Stimulated activated CD4-positive, alpha-beta T cell treated with anti-CD3 and anti-CD28 coated beads, Interleukin-1b, Interleukin-23, amount 100 ng/mL, for 48 hours (primary cell): ENCODE measurements at places on chromosomes 16 and 17.

DNA sequence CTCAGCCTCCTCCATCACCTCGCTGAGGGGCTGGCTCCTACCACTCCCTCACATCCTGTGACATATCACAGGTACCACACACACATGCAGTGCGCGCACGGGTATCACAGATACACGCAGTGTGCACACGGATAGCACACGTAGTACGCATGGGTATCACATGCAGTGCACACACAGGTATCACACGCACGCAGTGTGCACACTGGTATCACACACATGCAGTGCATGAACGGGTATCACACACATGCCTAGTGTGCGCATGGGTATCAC lies 30.1 kb downstream of the ACSF3 start:
- no peak for DNase-seq

DNA sequence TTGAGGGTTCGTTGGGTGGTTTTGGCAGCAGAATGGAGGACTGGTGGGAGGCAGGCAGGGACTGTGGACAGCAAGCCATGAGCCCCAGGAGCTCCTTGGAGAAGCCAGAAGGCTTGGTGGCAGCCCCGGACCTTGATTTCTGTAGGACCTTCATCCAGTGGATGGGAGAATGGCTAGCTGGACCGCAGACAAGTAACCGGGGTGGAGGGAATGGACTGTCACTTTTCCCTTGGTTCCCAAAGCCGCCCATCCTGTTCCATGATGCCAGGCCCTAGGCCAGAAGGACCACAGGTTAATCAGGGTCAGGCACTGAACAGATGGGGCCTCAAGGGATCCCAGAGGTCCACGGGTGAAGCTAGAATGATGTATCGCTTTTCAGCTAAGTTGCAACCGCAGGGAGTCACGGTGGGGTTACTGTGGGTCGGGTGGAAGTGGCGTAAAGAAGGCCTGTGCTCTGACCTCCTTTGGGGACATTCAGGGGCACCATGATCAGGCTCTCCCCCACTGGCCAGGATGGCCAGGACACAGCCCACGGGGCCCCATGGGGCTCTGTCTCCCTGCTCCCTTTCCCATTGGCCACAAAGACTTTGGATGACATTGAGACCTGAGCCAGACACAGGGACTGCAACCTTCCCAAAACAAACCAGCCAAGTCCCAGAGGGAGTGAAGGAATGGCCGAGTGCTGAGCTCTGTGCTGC lies 66.9 kb upstream of the MRTFB start:
- DNase-seq: no peak

GRCh38 chr17:66423056-66423955 lies 120.9 kb downstream of the PRKCA start:
- no peak for DNase-seq

DNA sequence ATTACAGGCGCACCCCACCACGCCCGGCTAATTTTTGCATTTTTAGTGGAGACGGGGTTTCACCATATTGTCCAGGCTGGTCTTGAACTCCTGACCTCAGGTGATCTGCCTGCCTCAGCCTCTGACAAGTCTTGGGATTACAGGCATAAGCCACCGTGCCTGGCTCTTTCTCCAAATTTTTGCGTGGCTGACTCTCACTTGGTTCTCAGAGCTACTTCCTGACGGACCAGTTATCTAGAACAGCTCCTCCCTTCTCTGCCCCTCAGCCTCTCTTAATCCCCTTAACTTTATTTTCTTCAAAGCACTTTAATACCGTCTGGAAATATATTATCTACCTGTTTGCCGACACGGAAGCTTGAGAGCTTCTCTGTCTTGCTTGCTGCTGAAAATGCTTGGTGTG lies 4.2 kb downstream of the YPEL2 start:
- DNase-seq: no peak

- no peak for DNase-seq
These were observed 90.8 kb upstream of the COX10 start for GRCh38 chr17:13978478-13978877.

GRCh38 chr17:57109393-57110151 lies 24.5 kb downstream of the AKAP1 start:
- DNase-seq: no peak

- DNase-seq: no peak
These were observed 13.2 kb upstream of the ATP2A3 start for GRCh38 chr17:3977387-3977786.

DNA sequence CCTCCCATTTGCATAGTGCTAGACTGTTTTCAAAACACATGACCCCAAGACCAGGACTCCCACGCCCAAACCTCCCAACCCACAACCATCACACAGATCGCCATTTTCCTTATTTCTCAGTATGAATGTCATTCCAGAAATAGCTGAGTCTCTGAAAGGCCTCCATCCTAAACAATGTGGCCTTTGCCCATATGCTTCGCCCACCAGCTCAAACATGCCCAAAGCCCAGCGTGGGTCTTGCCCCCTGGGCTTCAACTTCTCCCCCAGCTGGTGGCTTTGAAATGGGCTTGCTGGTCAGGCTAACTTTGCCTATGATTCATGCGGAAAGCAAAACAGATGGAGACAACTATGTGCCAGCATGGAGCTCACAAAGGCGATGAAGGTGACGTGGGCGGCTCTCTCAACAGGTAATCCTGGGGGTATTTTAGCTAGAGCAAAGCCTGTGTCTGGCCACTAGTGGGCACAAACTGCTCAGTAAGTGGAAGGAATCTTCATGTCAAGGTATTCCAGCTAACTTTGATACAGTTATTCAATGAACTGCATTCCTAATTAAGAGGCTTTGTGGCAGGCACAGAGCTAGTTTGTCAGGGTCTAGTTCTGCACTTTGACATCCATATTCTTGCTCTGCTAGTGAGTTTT lies 17.1 kb downstream of the PMP22 start:
- no peak for DNase-seq

- DNase-seq: peak; percentile 10
These were observed 25.9 kb downstream of the AP2B1 start for GRCh38 chr17:35612924-35613521.

- no peak for DNase-seq
These were observed 56.9 kb downstream of the MYH11 start for GRCh38 chr16:15799851-15800495.

DNA sequence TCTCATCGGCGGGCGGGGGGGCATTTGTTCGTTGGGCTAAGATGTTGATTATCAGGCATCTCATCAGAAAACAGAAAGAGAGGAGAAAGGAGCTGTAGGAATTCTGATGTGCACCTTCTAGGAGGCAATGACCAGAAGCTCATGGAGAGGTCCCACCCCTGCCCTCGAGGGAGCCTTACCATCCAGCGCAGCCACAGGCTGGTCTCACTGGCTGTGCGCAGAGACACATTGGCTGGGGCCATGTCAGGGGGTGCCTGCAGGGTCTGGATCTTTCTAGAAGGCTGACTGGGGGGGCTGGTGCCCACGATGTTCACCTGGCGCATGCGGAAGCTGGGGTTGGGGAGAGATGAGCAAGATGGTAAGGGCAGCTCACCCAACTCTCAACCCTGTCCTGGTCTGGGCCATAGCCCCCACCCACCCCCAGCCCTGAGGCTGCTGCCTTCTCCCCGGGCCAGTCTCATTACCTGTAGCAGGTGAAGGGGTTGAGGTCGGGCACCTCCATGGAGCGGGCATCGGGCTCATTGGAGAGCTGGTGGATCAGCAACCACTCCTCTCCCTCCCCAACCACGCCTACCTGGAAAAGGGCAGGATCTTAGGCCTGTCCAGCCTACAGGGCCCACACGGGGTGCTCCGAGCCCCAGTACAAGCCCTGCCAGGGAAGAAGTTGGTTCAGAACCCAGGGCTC lies 86.2 kb upstream of the CDC42EP4 start:
- DNase-seq: no peak

DNA sequence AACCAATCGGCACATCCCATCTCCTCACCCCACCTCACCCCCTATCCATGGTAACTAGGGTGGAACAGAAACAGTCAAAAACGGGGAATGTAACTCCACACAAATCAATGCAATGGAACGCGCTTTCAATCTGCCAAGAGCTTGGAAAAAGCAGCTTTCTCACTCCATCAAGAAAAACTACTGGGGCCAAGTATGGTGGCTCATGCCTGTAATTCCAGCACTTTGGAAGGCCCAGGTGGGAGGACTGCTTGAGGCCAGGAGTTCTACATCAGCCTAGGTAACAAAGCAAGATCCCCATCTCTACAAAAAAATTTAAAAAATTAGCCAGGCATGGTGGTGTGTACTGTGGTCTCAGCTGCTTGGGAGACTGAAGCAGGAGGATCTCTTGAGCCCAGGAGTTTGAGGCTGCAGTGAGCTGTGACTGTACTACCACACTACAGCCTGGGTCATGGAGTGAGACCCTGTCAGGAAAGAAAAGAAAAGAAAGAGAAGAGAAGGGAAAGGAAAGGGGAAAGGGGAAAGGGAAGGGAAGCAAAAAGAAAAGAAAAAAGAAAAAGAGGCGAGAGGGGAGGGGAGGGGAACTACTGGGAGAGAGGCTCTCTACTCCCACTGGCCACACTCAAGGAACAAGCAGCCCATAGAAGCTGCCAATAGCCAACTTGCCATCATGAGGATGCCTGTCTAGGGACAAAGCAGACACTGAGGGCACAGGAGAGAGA lies 38.9 kb downstream of the ARHGAP17 start:
- no peak for DNase-seq

DNA sequence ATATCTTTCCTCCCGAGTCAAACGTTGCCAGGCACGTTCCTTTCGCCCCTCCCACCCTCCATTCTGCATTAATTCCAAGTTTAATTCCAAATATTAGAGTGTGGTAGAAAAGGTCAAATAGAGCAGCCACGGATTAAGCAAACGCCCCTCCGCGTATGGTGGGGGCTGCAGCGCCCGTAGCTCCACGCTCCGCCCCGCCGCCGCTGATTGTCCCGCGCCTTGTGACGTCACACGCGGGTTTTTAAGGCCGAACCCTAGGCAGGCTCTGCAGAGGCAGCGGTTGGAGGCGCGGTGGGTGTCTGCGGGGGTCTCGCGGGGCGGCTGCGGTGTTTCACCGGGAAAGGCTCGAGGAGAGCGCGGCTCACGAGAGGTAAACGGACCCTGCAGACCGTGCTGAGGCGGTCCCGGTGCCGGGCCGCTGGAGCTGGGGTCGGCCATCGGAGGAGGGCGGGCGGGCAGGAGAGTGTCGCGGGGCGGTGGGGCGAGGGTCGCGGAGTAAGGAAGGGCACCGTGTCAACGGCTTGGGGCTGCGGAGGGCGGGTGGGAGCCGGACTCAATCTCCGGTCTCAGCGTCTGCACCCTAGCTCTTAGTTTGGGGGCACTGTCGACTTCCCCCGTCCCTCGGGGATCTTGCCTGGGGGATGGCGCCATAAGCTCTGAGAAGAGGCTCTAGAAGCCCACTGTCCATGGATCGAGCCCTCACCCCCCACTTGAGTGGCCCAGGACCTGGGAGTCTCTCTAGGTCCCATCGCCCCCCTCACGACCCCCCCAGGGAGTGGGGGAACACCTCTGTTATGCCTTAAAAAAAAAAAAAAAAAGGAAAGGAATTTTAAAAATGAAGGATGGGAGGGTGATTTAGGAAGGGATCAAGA lies at the start of gene ARL4D:
ARL4D (plus strand) TSS at position 270 of the 872 bp plus-strand sequence. CDS start 740 bp downstream, outside the sequence.
- peak; percentile 78 for DNase-seq

DNA sequence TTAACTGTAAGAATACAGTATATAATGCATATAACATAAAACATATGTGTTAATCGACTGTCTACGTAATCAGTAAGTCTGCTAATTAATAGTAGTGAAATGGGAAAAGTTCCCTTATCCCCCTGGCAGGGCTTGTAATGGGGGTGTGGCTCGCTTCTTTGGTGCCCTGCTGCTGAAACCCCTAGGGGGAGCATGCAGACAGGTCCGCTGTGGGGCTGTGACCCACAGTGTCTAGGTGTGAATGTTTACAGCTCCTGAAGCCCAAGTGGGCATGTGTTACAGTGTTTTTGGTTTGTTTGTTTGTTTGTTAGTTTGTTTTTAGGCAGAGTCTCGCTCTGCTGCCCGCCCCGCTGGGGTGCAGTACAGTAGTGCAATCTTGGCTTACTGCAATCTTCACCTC lies 495.7 kb downstream of the SHISA9 start:
- DNase-seq: no peak

- peak; percentile 10 for DNase-seq
These were observed 13.9 kb upstream of the HELZ start for GRCh38 chr17:67258821-67259468.

DNA sequence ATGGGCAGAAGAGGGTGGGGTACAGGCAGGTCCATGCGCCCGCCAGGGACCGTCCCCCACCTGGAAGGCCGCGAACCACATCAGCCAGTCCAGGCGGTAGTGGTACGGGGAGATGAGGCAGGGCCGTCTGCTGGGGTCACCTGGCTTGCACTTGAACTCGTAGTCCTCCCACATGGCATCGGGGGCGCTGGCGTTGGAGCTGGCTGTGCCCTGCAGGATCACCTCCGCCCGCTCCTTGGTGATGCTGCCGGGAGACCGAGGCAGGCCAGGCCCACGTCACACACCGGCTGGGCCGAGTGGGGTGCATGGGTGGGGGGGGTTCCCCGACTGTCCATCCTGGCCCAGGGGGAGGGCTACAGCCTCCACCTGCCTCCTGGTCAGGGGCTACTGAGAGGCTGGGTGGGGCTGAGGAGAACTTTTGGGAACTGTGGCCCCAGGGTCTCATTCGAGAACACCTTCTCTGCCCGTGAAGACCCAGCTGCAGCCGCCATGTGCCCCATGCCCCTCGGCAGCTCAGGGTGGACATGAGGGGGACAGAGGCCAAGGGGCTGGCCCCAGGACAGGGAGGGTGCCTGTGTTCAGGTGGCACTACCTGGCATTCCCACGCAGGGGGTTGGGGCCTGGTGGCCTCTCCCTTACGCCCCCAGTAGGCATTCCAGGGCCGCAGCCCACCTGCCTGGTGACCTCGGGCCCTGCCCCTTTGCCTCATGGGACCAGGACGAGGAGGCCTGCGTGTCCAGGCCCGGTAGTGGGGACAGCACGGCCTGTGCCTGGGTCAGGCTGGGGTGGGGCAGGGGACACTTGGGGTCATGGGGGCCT lies 69.5 kb upstream of the GNG13 start:
- no peak for DNase-seq

- no peak for DNase-seq
These were observed 479.0 kb upstream of the SALL1 start for GRCh38 chr16:51630076-51630475.

- DNase-seq: peak; percentile 19
These were observed 17.0 kb upstream of the DNASE1 start for GRCh38 chr16:3637371-3637923.

DNA sequence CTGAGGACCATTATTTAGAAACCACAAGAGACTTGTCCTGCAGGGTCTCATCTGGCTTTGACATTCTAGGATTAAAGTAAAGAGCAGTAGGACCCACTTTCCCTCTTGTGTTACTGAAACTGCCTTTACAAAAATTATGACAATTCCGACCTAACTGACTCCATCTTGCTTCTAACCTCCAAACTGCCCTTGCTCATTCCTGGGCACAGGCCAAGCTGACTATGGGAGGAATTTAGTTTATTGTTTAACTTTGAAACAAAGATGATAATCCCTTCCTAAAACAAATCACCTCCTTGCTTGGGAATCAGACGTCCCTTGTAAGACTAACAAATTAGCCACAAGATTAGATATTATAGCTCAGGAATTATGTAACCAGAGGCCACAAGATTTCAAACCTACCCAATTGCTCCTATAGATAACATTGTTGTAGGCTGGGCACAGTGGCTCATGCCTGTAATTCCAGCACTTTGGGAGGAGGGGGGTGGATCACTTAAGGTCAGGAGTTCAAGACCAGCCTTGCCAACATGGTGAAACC lies 87.0 kb upstream of the FBXO47 start:
- no peak for DNase-seq

GRCh38 chr16:71767060-71767900 lies 41.4 kb downstream of the AP1G1 start:
- DNase-seq: no peak

GRCh38 chr17:10266296-10266876 lies 68.0 kb upstream of the GAS7 start:
- DNase-seq: no peak

- DNase-seq: no peak
These were observed 26.0 kb downstream of the NECAB2 start for GRCh38 chr16:83994087-83994486.
